Cardiac fibroblast (primary cell): ENCODE measurements at places on chromosomes 4 and X.
A peak's percentile ranks its signal among the peaks of the same experiment; 100 is the strongest.

GRCh38 chr4:95293014-95293413 lies 255.8 kb downstream of the UNC5C start:
- peak; percentile 22 for DNase-seq

GRCh38 chrX:7996414-7996813 lies 69.2 kb upstream of the PNPLA4 start:
- DNase-seq, result peak; percentile 51

DNA sequence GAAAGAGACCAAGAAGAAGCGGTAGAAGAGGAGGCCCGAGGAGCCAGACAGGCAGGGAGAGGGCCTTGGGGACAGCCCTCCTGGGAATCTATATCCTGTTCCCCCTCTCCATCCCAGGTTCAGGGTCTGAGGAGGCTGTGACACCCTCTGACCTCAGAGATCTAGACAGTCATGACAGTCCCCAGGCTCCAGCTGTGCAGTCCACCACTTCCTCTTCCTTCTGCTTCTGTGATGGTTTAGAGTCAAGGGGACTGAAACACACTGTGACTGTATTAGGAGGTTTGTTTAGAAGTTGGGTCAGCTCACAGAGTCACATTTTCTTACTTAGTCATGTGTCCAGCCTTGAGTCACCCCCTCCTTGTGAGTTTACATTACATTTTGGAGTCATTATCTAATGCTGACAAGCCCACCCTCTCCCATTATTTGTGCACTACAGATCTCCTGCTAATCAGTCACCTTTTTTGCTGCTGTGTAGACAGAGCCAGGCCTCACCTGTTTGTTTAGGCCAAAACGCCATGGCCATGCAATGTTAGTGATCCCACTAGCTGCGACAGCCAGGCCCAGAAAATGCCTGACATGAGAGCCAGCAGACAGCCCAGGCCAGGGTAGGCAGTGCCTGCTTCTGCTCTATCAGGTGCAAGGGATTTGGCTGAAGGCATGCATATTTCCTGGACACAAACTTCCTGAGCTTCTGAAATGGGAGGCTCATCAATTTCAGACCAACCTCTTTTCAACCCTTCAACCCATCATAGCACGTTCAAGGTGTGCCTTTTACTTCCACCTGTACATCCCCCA lies 26.0 kb downstream of the MANBA start:
- DNase-seq, result peak; percentile 50

- no peak for DNase-seq
Observed at GRCh38 chr4:158130204-158130603, 42.6 kb downstream of the GASK1B start.

GRCh38 chrX:136183917-136184316 lies 36.6 kb downstream of the FHL1 start:
- peak; percentile 58 for DNase-seq

- peak; percentile 48 for DNase-seq
Observed at GRCh38 chr4:17310269-17310652, 201.6 kb downstream of the QDPR start.

DNA sequence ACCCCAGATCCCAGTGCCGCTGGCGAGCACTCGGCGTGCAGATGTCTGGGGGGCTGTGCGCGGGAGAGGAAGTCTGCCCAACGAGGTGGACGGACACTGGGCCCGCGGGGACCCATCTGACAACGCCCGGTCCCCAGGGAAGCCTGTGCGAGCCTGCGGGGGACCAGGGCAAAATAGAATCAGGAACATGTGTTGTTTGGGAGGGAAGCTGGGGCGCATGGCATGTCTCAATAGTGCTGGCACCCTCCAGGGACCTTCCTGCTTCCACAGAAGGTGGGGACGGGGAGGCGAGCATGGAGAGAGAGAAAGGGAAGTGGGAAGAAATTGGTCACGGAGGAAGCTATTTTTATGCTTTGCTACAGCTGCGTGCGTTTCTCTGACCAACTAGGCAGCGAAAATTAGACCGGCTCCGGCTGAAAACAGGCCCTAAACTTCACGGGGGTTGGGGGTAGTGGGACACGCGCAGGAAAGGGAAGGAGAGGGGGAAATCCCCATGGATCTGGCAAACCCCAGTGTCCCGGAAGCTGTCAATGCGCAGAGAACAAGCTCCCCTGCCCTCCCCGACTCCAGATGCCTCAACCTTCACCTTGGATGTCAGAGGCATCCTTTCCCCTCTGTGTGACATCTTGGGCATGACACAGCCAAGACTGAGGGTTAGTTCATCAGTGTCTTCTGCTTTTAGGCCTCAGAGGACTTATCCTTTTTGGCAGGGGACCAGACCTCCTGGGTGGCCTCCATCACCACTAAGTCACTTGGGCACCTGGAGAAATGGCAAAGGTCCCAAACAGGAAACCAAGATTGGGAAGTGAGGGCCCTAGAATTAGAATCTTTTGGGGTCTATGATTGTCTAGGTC lies 169.8 kb upstream of the BCOR start:
- DNase-seq, result no peak

DNA sequence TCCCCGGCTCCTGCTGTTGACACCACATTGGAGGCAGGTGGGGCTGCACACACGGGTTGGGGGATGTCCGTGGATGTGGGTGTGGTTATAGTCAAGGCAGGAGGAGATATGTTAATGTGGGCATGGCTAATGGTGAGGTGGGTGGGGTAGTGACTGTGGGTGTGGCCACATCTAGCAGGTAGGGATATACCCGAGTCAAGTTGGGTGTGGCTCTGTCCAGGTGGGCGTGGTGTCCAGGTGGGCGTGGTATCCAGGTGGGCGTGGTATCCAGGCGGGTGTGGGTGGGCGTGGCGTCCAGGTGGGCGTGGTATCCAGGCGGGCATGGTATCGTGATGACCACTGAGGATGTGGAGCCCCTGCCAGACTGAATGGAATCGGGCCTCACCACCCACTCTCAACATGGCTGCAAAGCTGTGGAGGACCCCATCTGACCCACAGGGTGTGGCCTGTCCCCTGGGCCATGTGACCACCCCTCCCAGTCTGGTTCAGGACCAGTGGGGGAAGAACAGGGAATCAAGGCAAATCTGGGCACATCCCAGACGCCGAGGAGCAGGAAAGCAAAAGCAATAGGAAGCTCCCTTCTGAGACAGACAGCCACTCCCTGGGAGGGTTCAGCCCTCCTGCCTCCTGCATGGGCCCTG lies 21.0 kb downstream of the MAN2B2 start:
- DNase-seq, result no peak

DNA sequence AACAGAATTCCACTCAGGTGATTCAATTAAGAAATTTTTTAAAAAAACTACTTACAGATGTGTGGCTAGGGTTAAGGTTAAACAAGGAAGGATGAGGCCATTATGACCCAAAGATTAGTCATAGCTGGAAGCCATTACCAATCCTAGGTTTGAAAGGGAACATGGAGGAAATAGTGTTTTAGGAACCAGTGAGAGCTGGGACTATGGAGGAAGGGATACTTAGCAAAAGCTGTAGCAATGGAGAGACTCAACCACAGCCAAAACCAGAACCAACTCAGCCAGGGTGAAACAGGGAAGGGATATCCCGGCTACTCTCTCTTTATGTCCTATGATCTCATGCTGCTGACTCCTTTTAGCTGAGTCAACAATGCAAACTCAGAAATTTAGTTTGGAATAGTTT lies 148.6 kb upstream of the CNKSR2 start:
- peak; percentile 16 for DNase-seq

GRCh38 chr4:10687526-10687925 lies 3.0 kb upstream of the CLNK start:
- DNase-seq, result peak; percentile 3

GRCh38 chr4:185534866-185535611 lies at the start of gene PDLIM3:
TSS of gene PDLIM3 (minus strand) at chr4:185535507. CDS start at chr4:185535434, 73 bp downstream.
- peak; percentile 81 for DNase-seq

- no peak for DNase-seq
Observed at GRCh38 chr4:5647351-5647750, 61.0 kb downstream of the EVC2 start.

DNA sequence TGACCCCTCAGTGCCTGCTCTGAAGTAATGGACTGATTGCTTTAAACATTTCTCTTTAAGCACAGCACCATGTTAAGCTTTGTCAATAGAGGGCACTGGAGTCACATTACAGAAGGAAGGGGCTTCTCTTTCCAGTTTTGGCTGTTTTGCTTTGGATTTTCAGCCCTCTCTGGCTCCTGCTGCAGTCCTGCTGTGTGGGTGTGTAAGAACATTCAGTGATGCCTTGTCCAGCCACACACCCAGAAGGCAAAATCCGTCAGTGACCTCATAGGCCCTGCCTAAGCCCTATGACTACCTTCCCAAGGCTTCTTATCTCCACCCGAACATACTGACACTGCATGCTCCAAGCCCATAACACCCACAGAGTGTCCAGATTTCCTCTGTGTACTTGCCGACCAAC lies 215.3 kb upstream of the CTSO start:
- peak; percentile 87 for DNase-seq

DNA sequence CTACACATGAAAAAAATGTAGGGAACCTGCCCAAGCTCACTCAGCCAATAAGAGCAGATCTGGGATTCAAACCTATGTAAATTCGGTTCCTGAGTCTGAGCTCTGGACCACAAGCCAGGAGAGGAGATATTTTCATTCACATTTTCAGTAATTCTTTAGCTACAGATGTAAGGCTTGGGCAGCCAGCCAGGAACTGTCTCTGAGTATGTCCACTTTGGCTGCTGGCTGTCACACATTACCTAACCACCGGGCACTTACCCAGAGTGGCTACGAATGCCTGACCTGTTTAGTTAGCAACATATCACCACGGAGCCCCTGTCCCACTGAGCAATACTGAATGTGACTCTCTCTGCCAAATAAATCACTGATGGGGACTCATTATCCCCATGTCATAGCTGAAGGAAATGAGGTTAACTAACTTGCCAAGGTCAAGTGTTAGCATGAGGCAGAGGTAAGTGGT lies 15.3 kb downstream of the USP46 start:
- peak; percentile 81 for DNase-seq

GRCh38 chrX:132188175-132188574 lies 31.1 kb downstream of the RAP2C start:
- DNase-seq, result no peak

GRCh38 chr4:38804654-38805295 lies at the start of gene TLR1:
TSS of gene TLR1 (minus strand) at chr4:38804791. CDS start at chr4:38798831, 5,960 bp downstream.
- peak; percentile 81 for DNase-seq

DNA sequence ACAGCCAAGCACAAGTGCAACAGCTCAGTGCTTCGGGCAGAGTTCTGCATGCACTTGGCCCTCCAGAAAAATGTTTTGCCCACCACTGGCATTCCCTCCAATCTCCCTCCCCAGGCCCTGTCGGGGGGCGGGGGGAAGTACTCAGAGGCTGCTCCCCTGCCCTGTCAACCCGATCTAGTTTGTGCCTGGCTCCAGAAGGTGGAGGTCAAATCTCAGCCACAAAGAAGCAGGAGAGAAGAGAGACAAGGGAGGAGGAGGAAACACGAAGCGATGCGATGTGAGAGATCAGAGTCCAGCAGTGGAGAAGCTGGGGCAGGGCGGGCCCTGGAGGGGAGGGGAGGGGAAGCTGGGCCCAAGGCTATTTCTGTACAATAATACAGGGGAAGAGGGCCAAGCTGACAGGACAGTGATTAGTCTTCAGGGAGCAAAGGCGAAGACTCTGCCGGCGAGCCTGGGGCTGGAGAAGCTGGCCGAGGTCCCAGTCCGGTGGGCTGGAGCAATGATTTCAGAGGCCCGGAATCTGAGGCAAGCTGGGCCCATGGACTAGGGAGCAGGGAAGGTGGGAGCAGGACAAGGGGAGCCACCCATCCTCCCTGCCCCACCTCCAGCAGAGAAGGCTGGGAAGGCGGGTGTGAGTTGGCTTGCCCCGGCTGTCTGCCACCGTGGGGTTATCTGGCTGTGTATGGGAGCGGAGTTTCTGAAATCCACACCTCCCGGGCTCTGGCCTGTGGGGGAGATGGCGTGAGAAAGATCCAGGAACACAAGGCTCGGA lies 167.1 kb downstream of the EFNB1 start:
- DNase-seq, result peak; percentile 92

DNA sequence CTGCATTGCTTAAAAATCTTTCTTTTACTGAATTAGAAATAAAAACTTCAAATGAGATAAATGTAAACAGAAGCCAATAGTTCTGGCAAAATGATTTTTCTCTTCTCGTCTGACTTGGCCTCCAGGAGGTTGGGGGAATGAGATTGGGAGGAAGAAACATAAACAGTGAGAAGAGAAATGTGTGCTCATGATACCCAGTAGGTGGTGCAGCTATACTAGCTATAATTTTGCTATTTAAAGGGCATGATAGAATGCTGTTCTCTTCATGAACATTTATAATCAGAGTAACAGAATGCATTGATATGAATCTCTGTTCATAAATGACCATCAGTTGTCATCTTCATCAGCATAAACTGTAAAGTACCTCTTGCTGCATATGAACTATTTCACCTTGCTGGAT lies 85.5 kb downstream of the TACR3 start:
- no peak for DNase-seq

GRCh38 chr4:153218961-153219360 lies 14.7 kb downstream of the TRIM2 start:
- no peak for DNase-seq

GRCh38 chrX:53882331-53882730 lies 161.9 kb downstream of the PHF8 start:
- peak; percentile 84 for DNase-seq

DNA sequence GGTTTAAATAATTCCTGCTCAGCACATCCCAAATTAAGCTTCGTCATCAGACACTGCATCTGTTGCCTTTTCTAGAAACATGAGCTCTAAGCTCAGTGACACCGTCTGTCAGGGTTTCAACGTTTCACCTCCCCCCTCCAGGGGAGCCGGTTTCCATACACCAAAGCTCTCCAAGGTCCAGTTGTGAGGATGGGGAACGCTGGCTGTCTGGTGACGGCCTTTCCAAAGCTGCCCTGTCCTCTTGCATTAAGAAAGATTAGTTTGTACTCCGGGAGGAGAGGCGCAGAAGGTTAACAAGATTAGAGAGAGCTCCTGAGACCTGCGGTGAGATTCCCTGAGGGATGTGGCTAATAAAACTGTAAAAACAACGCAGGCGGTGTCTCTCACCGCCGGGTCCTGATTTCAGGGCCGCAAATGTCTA lies 43.2 kb downstream of the ASMT start:
- DNase-seq, result no peak

DNA sequence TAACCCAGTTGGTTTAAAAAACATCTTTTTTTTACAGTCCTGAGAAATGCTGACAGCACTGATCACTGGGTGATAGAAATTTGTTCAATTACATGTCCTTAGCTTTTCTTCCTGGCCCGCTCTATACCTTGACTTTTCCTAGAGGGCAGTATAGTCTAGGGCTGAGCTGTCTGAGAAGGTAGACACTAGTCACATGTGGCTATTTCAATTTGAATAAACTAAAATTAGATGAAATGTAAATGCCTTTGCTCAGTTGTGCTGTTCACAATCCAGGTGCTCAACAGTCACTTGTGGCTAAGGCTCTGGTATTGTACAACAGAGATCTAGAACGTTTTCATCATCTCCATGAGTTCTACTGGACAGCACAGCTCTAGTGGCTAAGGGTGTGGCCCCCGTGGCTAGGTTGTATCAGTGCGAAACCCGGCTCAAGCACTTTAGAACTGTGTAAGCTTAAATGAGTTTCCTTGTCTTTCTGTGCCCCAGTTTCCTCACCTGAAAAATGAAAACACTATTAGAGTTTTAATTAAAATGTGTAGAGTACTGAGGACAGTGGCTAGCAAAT lies 111.6 kb upstream of the WDR17 start:
- DNase-seq, result no peak

DNA sequence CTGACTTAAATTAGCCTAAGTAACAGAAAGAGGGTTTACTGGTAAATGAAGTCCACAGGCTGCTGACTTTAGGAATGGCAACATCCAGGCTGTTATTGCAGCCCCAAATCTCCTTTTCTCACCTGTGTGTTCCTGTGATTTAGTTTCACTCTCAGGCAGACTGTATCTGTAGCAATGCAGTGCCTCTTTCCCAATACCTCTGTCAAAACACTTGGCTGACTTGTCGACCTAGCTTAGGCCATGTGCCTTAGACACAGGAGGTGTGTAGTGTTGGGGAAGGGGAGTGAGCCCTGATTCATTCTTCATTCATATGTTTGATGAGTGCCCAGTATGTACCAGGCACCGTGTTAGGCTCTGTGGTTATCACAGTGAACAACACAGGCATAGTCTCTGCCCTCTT lies 46.9 kb downstream of the JADE3 start:
- DNase-seq, result no peak
